ENCODE measurements at places on chromosomes 2 and 18.

DNA sequence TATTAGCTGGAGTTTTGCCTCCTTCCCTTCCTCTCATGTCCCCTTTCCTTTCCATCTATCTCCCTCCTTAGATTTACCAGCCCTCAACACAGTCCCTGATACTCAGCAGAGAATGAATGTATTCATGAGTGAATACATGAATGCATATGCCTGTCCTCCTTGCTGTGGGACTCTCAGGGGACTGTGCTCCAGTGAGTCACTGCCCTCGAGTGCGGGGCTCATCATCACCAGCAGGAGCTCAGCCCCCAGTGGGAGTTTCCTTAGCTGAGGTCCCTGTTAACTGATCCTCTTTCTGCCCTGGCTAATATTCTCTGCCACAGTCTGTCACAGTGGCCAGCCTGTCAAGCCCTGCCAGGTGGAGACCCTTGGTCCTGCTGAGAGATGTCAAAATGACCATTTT lies 104.9 kb upstream of the LHCGR start:
- no peak for DNase-seq

DNA sequence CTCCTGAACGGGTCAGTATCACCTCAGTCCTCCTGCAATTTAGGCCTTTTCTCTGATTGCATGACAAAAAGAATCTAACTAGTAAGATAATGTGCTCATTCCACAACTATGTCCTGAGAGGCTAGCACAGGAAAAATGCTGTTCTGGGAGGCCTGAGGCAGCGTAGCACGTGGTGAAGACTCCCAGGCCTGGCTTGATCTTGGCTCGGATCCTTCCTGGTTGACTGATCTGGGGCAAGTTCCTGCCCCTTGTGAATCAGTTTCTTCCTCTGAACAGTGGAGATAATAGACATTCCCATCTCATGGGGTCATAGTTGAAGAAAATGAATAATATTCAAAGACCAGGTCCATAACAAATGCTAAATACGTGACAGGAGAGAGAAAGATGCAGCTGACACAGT lies 12.3 kb downstream of the FBLN7 start:
- DNase-seq, result no peak

DNA sequence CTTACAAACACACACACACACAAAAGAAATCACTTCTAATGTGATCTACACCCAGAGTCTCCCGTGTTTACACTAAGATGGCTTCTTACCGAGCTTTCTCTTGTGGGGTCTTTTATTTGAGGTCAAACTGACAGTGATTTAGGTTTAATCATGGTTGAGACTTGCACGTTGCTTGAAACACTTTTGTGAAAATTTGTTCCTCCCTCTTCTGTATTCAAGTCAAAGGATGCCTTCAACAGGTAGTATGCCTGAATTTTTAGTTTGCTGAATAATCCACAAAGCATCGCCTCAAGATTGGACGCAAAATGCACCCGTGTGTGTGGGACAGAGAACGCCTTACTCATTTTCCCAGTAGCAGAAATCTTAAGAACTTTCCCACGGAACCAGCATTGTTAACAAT lies 4.0 kb upstream of the ZNF516 start:
- no peak for DNase-seq

GRCh38 chr2:138711812-138712211 lies 68.4 kb downstream of the NXPH2 start:
- DNase-seq, result no peak
